Vagina (tissue), 2 donors: ENCODE measurements at places on chromosomes 6 and 20.

GRCh38 chr20:49149281-49150045 lies 38.7 kb downstream of the STAU1 start:
- DNase-seq: no peak

DNA sequence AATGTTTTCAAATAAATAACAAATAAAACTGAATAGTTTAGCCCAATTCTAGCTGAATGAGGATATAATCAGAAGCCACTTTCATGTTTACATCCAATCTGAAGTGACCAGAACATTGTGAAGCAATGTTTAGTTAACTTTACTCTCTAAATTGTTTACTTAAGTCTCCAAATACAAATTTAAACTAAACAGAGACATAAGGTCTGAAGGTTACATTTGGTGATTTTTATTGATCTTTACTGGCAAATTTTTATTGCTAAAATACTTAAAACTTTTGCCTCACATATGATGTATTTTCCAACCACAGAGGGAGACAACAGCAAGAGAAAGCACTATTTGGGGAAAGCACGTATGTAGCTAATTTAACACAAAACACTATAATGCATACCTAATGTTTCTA lies 106.8 kb upstream of the THEMIS start:
- no peak for DNase-seq

- no peak for DNase-seq
These were observed 177.7 kb upstream of the RNF24 start for GRCh38 chr20:4193069-4193452.

DNA sequence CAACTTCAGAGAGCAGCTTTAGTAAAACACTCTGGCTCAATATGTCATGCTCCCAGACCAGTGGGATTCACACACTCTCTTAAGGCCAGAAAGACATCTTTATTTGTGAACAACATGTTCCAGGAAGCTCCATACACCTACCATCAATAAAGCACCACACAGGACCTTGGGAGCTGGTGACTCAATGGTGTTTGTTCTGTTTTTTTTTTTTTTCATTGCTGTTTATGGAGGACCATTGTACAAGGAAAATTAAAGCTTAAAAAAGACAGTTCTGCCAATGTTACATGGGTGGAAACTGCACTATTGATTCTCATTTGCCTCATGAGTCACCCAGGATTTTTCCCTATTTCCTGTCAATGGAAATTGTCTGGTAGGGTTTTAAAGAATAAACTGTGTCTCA lies 36.3 kb upstream of the TENT5A start:
- DNase-seq: no peak

DNA sequence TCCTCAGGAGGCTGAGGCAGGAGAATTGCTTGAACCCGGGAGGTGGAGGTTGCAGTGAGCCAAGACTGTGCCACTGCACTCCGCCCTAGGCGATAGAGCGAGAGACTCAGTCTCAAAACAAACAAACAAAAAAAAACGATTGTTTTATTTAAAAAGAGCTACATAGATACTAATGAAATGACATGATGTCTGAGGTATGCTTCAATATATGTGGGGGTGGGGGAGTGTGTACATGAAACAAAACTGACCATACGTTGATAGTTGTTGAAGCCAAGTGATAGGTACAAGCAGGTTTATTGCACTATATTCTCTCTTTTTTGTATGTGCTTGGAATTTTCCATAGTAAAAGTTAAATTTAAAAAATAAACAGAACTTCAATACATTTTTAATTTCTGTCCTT lies 240.1 kb downstream of the TFAP2A start:
- no peak for DNase-seq

DNA sequence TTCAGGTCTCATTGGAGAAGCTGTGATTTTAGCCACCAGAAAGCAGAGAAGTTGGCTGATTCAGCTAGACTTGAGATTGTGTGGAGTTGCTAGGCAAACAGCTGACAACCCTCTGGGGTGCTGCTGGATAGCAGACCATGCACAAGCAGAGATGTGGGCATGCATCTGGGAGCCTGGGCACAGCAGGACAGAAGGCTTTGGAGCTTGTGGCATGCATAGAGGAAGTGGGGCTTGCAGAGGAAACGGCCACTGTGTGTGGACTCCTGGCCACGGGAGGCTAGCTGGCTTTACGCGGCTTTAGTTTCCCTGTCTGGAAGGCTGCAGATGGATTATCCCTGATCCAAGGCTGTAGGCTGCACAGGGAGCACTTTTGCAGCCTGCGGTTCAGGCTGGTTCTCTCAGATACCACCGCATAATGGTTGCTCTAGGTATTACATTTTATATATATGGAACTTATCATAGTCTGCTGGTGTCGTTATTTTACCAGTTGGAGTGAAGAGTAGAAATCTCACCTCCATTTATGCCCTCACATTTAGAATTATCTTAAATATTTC lies 10.4 kb downstream of the ZNF831 start:
- no peak for DNase-seq

DNA sequence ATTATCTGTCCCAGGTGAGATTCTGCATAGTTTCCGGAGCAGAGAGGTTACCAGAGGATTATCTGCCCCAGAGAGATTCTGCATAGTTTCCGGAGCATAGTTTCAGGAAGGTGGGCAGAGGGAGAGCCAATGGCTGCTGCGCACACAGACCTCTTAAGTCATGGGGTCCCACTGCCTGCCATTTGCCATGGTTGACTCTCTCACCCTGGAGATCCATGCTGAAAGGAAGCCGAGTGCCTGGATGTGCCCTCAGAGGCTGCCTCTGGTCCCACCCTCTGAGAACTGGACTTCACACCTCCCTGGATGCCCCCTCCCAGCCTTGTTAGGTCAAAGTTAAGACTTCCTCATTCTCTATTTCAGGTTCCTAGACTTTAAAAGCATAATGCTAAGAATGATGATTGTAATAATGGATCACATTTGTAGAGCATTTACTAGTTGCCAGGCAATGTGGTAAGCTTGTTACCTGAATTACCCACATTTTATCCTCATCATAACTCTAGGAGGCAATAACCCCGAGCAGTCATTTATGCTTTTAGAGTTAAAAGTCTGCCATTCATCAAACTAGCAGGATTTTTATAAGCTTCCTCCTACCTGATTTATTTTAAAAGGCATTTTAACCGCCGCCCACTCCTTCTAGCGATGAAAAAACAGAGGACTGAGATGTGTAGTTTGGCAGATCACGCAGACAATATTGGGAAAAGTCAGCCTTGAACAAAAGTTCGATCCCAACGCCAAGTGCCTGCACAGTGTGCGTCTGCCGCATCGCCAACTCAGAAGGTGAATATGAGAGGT lies 11.9 kb downstream of the SERPINB9 start:
- DNase-seq: no peak

- no peak for DNase-seq
These were observed 296.6 kb upstream of the MANEA start for GRCh38 chr6:95280686-95281273.

GRCh38 chr20:37238935-37239451 lies 22.6 kb downstream of the GHRH start:
- no peak for DNase-seq

GRCh38 chr6:17415321-17415720 lies 21.9 kb downstream of the CAP2 start:
- DNase-seq: no peak

DNA sequence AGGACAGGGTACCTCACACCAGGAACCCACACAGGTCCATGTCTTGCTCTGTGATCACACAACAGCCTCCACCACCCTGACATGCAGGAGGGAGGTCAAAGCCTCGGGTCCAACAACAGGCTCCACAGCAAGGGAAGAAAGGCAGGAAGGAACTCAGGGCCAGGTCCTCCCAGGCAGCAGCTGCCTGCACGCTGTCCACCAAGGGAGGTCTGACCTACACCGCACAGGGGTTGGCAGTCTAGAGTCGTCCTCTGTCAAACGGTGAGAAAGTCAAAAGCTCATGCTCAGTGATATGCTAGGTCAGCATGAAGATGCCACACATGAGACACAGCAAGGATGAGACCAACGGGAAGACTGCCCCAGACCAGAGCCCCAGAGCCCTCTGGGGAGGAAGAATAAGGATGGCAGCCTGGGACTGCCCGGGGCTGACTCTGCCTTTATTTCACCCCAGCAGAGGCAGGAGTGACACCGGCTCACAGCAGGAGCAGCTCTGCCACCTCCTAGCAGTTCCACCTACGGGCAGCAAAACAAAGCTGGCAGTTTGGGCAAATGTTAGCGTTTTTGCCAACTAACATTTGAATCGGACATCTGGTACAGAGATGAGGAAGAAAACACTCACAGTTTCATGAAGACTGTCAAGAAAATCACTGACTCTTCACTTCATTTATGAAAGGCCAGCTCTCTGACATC lies 8.5 kb downstream of the GMEB2 start:
- no peak for DNase-seq

- DNase-seq: no peak
These were observed 52.9 kb upstream of the DEFB112 start for GRCh38 chr6:50102676-50103075.

GRCh38 chr6:34806738-34807453 lies 15.0 kb downstream of the BLTP3A start:
- DNase-seq: no peak

DNA sequence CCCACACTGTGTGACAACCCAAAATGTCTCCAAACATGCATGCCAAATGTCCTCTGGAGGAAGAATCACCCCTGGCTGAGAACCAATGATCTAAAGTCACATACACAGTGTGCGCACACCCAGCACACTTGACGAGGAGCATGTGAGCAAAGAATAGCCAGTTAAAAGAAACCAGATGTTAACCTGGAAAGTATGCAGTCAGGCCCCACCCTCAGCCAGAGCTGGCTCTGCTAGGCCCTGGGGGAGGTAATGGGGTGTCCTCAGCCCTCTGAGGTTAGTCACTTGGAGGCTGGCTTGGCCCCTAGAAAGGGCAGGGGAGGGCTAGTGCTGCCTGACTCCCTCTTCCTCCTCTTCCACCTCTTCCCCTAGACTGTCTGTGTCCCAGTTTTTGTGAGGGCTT lies 15.2 kb upstream of the GUCA1A start:
- no peak for DNase-seq

DNA sequence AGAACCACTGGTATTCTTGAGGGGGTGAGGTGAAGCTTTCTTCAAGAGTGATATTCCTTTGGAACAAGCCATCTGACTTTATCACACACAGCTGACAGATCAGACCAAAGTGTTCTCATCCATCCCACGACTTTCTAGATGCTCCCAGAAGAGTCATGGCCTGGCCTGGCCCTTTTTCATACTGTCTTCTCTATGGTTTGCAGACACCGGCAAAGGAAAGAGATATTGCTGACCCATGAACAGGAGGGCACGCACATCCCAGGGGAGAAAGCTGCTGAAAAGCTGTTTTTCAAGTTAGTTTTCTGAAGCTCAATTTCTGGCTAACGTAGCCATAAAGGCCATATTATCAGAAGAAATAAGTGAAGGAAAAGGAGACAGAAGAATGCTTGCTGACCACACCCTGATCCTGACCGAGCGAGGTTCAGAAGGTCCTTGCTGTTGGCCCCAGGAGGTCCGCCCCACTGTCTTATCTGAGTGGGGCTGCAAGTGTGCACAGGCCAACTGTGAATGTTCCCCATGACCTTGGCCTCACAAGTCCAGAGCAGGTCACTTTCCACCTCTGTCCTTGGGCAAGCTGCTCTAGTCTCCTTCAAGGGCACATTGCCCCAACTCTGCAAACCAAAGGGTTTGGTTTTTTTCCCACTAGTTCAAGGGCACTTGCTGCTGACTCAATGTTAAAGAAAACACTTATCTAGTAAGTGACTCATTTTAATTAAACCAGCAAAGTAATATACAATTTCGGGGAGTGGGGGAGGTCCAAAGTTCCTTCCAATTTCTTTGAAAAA lies 2.0 kb downstream of the ACSS1 start:
- DNase-seq: no peak

- DNase-seq: peak; percentile 72
These were observed 45.8 kb downstream of the GINS1 start for GRCh38 chr20:25453035-25453810.

DNA sequence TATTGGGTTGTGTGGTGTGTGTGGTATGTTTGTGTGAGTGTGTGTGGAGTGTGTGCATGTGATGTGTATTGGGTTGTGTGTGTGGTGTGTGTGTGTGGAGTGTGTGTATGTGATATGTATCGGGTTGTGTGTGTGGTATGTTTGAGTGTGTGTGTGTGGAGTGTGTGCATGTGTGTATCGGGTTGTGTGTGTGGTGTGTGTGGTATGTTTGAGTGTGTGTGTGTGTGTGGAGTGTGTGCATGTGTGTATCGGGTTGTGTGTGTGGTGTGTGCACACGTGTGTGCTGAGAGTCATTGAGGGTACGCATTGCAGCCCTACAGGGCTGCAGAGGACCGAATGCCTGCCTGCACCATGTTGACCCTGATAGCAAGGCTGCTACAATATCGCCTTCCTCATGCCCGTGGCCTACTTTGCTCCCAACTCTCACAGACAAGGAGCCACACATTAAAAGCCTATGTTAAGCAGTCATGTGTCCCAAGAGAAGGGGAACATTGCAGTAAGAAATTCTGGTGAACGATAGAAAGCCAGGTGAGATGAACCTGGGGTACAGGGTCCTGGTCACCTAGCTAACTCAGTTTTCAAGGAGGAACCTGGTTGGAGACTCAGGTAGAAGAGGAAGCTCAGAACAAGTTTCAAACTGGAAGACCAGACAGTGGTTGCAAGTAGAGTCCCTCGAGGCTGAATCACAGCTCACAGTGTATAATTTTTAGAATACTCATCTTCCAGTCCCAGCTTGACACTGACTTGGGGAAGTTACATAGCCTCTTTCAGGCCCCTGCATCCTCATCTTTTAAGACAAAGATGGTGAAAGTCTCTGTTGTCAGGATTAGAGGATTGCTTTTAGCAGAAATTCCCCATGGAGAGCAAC lies 45.7 kb upstream of the TMEM170B start:
- no peak for DNase-seq

DNA sequence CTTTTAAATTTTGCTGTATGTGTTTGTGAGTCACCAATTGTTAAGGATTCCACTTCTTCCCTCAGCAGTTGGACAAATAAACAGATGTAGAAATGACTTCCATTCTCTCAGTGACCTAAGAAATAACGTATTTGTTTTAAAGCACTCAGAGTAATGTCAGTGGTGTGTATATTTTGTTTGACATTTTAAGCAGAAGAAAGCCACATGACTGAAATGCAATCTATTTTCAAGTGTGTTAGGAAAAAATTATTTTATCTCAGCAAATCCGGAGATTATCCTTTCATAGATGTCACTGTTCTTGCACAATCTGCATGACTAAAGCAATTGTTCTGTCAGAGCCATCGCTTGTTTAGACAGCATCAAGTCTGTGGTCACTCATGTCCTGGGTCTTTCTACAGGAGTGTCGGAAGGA lies 77.1 kb downstream of the JAG1 start:
- no peak for DNase-seq

- no peak for DNase-seq
These were observed 20.5 kb upstream of the AFDN start for GRCh38 chr6:167806061-167806700.

GRCh38 chr6:161415302-161415855 lies 141.5 kb upstream of the AGPAT4 start:
- DNase-seq: no peak

DNA sequence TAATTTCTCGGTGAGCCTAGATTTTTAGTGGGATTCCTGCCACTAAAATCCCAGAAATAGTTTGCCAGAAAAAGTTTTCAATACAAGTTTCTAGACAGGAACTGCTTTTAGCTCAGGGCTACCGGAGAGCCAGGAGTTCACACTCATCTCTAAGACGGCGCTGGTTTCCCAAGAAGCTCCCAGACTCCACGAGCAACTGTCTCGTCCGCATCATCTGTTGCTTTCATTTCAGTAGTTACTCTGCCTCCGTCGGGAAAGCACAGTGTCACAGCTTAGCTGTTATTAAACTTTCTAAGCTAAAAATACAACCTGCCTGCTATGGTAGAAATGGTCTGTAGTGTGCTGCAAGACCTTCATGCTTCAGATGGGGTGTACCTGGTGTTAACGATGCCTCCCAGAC lies 197.3 kb upstream of the SNX9 start:
- DNase-seq: no peak
